ENCODE measurements at places on chromosomes 5 and 9.

DNA sequence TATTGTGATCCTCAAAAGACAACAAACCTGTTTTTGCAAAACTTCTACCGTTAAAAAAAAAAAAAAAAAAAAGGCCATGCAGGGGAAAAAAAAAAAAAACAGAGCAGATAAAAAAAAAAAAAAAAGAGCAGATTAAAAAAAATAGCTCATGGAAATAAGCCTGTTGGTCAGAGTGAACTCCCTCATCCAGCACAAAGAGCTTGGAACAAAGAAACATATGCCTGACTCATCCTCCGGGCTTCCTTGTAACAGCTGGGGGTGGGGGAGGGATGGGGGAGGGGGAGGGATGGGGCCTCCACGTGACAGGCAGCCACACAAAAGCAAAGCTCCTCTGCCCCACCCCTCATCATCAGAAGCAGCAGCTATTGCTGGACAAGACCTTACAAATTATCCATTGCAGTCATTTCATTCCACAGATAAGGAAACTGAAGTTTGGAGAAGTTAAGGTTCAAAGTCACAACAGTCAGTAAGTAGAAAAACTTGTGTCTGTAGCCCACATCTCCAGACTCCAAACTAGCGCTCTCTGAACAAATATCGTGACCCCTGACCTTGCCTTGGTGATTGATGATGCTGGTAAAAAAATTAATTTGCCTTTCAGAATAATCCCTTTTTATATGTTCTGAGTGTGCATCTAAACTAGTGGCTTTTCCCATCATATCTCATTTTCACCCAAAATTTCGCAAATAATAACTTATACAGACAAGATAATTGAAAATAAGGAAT lies 38.9 kb downstream of the SLC35D2 start:
- DNase-seq, result peak; percentile 63

DNA sequence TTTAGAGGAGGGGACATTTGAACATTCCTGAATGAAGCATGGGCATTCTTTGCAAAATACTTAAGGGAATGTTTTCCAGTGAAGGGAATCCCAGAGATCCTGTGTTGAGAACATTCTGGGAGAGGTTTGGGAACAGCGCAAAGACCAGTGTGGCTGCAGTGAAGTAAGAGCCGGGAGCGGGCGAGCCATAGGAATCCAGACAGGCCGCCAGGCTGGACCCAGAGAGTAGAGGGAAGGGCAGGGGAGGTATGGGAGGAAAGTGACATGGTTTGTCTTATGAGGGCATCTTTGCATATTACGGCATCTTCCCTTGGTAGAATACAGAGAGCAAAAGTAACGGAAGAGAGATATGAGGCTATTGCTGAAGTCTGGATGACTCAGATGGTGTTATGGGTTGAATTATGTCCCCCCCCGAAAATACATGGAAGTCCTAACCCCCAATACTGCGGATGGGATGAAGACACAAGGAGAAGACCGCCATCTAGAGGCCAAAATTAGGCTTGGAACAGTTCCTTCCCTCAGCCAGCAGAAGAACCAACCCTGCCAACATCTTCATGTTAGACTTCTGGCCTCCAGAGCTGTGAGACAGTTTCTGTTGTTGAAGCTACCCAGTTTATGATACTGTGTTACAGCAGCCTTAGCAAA lies 268.2 kb downstream of the MAST4 start:
- DNase-seq, result no peak

DNA sequence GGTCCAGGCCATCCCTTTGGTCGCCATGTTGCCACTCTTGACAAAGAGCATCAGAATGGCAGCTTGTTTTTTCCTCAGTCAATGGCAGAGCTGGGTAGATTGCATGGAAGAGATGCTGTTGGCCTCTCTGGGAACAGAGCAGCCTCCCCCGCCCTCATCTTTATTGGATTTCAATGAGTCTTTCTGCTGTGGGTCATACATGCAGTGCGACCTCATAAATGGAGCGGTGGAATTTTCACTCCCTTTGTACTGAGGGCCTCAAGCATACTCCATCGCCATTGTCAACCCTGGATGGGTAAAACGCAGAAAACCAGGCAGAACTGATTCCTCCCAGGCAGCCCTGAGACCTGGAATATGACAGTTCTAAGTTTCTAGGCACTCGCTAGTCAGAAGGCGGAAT lies 71.8 kb downstream of the ZNF618 start:
- no peak for DNase-seq

DNA sequence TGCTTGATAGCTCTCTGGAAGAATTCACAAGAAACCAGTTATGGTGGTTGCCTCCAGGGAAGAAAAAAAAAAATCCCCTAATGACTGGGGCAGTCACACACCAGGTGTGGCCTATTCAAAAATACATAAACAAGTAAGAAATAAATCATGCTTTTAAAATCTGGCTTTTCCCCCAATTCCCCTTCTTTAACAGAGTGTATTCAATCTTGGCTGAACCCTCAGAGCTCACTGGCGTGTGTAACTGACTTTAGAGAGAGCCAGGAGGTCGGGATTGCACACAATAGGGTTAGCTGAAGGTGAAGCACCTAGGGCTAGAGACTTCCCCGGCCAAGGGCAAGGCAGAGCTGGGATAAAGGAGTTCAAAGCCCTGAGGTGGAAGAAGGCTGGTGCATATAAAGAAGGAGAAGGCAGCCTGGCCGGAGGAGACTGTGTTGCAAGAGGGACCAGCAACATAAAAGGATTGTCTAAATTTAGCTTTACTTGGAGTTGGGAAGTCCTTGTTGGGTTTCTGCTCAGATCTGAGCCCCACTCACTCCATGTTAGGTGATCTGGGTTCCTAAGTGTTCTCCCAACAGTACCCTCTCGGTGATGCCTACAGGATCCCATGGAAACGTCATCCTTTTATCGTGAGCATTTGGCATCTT lies 19.7 kb downstream of the FNBP1 start:
- DNase-seq, result no peak

Measured in D341Med (cell line).